ENCODE measurements at places on chromosomes 3 and 15.

DNA sequence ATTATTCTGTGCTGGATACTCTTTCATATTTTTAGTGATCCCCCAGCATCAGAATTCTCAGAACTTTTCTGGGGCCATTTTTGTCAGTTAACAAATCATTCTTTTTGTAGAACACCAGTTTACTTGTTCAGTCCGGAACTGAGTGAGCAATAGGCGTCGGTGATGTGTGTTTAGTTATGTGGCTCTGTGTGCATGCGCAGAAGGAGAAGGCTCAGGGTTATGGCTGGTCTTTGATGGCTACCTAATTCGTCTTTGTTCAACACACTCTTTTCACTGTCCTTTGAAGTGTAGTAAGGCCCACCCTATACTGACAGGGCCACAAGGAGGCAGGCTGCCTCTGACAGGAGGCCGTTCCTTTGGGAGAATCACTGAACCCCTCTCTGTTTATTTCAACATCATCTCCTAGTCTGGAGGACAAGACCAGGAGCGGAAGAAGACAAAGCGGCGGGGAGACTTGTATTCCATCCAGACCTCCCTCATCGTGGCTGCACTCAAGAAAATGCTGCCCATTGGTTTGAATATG lies 158.2 kb upstream of the CHRM5 start:
- no peak for DNase-seq

DNA sequence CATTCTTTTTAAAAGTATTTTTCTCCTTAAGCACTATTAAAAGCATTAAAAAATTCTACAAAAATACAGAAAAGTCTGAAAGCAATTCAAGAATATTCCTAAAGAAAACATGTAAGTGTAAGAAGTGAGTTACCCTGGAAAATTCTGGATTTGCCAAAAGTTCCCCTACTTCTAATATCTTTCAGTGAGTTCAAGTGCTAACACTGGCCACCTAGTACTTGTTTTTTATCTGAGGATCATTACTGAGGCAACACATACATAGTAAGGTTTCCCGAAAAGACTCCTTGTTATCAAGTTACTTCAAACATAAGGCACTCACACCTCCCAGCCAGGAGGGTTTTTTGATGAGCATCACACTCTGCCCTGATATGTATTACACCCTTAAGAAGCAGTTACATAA lies 158.4 kb downstream of the TIGIT start:
- DNase-seq: peak; percentile 29

DNA sequence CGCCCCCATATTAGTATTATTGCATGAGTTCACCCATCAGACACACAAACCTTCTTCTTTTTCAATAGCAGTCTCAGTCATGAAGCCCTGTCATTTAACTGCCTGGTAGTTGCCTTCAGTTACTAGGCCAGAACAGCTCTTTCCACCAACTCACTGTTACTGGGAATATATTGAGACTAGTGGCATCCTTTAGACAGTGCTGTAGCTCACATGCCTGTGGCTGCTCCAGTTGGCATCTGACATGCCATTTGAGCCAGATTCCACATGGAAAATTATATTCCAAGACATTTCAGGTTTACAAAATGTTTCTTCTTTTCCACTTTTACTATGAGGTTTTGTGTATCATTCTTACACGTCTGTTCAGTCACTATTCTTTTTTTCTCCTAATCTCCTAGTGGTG lies 146.1 kb downstream of the GHSR start:
- DNase-seq: no peak

- no peak for DNase-seq
Observed at GRCh38 chr3:5275529-5275928, 88.0 kb downstream of the EDEM1 start.

DNA sequence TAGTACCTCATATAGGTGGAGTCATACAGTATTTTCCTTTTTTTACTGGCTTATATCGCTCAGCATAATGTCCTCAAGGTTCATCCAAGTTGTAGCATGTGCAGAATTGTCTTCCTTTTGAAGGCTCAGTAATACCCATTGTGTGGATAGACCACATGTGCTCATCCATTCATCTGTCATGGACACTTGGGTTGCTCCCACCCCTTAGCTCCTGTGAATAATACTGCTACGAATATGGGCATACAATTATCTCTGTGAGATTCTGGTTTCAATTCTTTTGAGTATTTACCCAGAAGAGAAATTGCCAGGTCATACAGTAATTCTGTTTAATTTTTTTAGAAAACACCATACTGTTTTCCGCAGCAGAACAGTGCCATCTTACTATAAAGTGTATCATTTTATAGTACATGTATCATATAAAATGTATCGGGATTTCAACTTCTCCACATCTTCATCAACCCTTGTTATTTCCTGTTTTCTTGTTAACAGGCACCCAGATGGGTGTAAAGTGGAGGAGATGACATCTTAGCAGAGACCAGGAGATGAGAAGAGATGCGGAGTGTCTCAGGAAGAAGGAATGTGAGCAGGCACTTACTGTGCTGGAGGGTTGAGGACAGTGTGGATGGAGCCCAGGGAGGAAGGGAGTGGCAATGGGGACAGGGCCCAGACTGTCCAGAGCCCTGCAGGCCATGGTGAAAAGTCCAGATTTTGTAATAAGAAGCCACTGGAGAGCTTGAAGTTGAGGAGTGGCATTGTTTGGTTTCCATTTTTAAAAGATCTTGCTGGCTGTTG lies 27.0 kb upstream of the PRR23E start:
- DNase-seq: no peak

- DNase-seq: peak; percentile 28
Observed at GRCh38 chr3:52055537-52056351, 627 bp downstream of the DUSP7 start.

Data from NCI-H345 (cell line).